H4 (cell line): ENCODE measurements at places on chromosomes 12 and 14. TPM values are rescaled to one million over a fixed set of nuclear protein-coding genes. Genes with fewer than 3 reads are reported as not detected.

Gene HOXC9
- total RNA-seq, result 2.4 and 5.6 TPM in 2 replicates

Gene MEG3
- total RNA-seq, result not detected in 2 replicates

Gene C14orf39
- total RNA-seq, result not detected in 2 replicates

Gene MMAB
- total RNA-seq, result 33.0 and 48.4 TPM in 2 replicates

Gene GNG2
- total RNA-seq, result 22.1 and 32.3 TPM in 2 replicates
